ENCODE measurements at places on chromosomes 3 and 15.

- DNase-seq: no peak
These were observed 177.9 kb downstream of the MINAR1 start for GRCh38 chr15:79610021-79610420.

DNA sequence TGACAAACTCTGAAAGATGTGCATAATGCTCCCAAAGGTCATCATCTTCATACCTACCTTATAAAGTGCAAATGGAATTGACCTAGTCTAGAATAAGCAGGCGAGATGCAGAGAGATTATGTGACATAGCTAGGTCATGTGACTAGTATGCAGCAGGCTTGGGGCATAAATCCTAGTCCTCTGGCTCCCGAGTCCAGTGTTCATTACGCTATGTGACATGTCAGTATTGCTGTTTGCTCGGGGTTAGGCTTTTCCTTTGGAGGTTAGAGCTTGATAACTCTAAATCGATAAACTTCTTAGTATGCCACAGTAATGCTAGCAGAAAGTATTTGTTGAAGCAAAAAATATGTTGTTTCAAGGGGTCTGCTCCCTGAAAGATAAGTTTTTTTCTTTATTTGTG is 481.7 kb upstream of the TPRG1 start:
- no peak for DNase-seq

- DNase-seq: no peak
These were observed 139.5 kb upstream of the EIF1B start for GRCh38 chr3:40169983-40170382.

- DNase-seq: no peak
These were observed 43.2 kb downstream of the FGF12 start for GRCh38 chr3:192684151-192684550.

- DNase-seq: no peak
These were observed 33.5 kb downstream of the TGFBR2 start for GRCh38 chr3:30639937-30640336.

DNA sequence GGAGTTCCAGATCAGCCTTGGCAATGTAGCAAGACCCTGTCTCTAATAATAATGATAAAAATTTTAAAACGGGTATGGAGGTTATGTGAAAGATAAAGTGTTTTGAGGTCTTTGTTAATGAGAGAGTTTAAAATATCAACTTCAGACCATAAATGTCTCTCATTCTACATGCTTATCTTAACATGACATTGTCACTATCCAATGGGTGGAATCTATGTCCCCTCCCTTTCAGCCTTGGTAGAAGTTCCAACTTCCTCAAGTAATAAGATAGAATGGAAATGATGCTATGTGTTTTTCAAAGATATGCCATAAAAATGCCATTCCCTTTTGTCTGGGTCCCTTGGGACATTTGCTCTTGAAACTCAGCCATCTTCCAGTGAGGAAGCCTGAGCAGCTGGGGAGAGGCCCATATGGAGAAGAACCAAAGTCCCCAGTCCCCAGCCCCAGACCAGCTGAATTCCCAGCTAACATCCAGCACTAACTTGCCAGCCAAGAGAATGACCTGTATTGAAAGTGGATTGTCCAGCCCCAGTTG is 17.0 kb downstream of the RPSA start:
- no peak for DNase-seq

DNA sequence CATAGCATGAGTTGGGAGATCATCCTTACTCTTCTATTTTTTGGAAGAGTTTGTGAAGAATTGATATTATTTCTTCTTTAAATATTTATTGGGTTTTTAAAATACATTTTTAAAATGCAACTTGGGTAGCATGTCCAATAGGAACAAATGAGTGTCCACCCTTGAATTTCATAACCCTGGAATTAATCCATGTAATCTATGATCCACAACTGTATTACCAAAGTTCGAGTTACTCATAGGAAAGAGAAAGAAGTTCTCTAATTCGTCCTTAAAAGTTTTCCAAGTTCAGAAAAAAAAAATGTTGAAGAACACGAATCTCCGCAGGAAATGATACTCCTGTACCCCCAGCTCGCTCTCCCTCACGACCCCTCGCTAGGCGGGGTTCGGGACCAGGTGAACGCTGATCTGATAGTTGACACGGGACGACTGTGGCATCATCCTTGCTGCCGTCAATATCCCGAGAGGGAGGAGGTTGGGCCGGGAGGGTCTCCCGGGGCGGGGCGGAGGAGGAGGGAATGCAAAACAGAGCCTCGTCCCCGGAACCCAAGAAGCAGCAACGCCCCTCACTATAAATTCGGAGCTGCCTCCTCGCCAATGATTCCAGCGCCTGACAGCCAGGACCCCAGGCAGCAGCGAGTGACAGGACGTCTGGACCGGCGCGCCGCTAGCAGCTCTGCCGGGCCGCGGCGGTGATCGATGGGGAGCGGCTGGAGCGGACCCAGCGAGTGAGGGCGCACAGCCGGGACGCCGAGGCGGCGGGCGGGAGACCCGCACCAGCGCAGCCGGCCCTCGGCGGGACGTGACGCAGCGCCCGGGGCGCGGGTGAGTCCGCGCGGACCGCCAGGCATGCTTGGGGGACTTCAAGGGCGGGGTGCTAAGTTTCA is at the start of gene AGTR1:
TSS of gene AGTR1 (plus strand) at position 598 of the 884 bp plus-strand sequence. CDS start 43,133 bp downstream, outside the sequence.
- DNase-seq: no peak
